ENCODE measurements at places on chromosomes 4 and X.

DNA sequence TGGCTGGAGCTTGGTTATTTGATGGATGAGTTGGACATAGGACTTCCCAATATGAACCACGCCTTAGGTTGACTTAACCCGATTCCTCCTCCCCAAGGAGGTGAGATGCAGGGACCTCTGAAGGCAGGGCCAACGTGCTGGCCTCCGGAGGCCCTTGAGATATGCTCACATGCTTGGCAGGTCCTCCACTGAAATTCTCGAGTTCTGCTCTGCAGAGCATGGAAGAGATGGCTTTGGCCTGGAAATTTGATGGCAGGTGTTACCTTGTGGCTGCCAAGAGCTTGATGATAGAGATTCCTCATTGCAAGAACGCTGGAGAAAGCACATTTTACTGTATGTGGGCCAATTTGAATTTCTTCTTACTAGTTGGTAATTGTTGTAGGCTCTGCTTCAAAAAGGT, 117.4 kb upstream of the LIMCH1 start:
- DNase-seq = no peak

- no peak for DNase-seq
Measured at GRCh38 chr4:18980516-18981233, 959.1 kb upstream of the LCORL start.

DNA sequence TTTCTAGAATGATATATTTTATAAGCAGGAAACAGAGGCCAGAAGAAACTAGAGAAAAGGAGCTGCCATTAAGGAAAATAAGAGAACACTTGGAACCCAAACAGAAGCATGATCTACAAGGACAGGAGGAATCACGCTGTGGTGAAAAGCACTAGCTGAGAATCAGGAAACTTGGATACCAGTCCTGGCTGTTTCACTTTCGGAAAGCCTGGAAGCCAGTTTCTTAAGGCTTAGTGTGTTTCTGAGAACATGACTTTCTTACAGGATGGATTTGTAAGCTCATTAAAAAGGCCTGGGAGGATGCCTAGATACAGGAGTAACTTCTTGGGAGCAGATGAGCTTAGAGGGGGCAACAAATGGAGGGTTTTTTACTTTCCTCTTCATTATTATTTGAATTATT, 36.9 kb downstream of the TLL1 start:
- DNase-seq = no peak

- DNase-seq = no peak
Measured at GRCh38 chr4:113637823-113638561, 123.5 kb downstream of the CAMK2D start.

DNA sequence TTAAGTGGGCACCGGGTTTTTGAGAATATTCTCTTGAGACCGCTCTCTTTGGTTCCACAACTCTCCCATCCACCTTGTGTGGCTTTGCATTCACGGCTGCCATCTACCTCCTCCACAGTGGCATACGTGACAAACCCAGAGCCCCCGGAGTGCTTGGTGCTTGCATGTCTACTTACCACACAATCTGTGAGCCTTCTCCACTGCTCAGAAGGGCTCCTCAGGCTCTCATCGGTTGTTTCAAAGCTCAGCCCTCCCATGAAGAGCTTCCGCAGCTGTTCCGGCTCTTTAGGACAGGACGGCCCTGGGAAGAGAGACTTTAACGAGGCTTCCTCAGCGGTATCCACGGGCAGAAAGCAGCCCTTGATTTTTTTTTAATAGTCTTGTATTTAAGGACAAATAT, 167.6 kb upstream of the ANK2 start:
- no peak for DNase-seq

GRCh38 chrX:80667967-80668366, 141.7 kb downstream of the BRWD3 start:
- no peak for DNase-seq

DNA sequence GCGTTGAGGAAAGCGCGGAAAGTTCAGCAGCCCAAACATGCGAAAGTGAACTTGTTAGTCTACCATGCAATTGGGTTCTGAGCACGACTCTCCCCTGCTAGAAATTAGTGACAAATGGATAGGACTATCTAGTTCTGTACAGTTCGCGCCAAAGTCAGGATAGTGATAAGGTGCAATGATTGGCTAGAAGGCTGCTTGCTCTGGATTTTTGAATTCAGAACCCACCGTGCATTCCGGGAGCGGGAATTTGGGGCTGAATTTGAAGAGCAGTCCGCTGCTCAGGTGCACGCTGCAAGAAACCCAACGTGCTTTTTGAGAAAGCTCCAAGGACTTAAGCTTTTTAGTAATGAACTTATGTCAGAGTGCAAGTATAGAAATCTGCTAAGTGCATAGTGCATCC, 732 bp upstream of the ESX1 start:
- no peak for DNase-seq

DNA sequence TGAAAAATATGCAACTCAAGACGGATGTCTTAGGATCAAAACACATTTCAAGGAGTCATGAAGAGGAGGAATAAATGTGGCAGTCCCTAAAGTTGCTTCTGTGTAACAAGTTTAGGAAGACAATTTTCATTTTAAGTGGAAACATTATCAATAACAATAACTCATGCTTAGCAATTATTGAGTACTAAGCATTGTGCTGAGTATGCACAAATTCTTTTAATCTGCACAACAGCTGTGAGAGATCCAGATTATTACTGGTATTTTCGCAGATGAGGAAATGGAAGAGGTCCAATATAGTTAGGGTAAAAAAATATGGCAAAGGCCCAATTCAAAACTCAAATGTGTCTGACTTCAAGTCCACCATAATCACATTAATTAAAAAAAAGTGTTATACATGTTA, 2.9 kb upstream of the TEX13B start:
- no peak for DNase-seq

DNA sequence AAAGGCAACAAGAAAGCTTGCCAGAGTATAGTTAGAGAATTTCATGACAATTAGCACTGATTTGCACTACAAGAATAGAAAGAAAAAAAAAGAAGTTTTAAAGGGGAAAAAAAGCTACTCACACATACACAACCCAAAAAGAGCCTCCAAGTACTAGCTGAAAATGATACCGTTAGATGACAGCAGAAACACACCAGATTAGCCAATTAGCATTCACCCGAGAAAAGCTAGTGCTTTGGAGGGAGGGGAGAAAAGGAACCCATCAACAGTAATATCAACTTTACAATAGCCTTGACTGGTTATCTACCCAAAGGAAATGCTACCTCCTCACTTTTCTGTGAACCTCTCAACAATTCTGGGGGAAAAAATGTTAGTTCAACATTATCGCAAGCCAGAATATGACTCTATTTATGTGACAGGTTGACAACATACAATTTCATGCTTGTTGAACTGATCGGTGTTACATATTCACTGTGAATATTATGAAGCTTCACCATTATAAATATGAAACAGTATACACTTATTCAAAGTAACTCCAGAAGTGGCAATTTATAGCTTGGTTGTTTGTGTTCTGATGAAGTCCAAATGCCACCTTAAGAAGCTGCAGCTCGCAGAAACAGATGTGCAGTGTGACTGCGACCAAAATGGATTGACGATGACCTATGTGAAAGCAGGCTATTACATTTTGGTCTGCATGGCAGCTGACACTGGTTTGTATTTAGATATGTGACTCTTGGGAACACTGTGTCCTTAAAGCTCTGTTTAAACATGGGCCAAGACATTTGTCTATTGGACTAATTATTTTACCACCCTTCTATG, 15.9 kb downstream of the PPARGC1A start:
- DNase-seq = no peak

GRCh38 chr4:78038704-78039103, 18.4 kb upstream of the FRAS1 start:
- no peak for DNase-seq

GRCh38 chr4:183080372-183081115, 18.5 kb upstream of the WWC2 start:
- no peak for DNase-seq

- no peak for DNase-seq
Measured at GRCh38 chrX:10538831-10539230, 81.6 kb downstream of the MID1 start.
